ENCODE measurements at places on chromosomes 5 and 9.

DNA sequence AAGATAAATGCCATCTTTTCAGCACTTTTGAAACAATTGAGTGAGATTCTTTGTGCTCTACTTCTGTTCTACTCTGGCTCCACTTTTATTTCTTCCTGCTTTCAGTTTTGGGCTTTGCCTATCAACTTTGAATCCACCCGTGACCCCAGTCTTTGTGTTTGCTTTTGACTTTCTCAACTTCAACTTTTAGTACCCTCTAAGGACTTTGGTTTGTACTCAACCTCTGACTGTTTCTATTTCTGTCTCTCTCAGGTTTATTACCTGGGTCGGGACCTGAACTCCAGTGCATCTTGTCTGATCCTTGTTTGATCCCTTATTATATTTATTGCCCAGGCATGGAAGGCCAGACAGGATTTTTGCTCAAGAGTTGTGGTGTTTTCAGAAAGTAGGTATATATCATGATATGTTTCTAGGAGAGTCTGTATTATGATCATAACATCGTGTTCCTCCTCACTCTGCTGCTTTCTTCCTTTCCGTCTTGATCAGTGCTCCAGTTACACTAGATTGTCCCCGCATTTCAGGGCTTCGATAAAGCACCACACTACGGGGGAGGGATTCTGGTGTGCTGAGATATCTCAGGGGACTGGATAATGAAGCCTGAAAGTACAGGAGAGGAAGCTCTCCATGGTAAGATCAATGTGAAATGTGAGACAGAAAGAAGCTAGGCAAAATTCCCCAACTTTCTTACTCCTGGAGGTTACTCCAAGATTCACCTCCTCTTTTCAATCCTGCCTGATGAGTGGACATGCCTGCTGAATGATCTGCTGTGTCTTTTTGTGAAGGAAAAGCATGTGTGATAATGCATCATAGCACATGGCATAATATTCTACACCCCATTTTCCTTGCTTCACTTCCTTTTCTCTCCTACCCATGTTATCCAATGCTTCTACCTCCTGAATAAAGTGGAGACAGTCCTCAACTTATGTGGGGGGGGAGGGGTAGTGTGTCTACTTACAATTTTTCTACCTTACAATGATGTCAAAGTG lies 155.5 kb upstream of the GRIN3A start:
- no peak for DNase-seq

DNA sequence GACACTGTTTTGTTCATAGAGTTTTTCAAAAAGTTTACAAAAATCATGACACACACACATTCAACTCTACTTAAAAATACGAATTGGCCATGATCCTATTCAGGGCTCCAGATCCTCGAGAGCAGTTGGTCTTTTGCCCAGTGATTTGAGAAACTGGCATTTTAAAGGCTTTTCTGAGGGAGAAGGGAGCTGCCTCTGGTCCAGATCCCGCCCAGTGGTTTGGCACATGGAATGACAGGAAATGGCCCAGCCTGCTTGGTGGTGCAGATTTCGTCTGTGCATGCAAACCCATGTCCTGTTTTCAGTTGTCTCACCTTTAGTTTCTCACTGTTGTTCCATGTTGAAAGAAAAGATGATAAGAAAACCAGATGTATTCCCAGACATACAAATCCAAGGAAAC lies 3.6 kb downstream of the CAMK4 start:
- DNase-seq = no peak

- DNase-seq = no peak
These were observed 191.7 kb downstream of the FSTL4 start for GRCh38 chr5:133420440-133421301.

GRCh38 chr5:55141945-55142690 lies 17.9 kb upstream of the GPX8 start:
- DNase-seq = no peak

- no peak for DNase-seq
These were observed 77.2 kb downstream of the MRPS30 start for GRCh38 chr5:44885903-44886302.

- no peak for DNase-seq
These were observed 172.9 kb downstream of the GLIS3 start for GRCh38 chr9:4126996-4127395.

DNA sequence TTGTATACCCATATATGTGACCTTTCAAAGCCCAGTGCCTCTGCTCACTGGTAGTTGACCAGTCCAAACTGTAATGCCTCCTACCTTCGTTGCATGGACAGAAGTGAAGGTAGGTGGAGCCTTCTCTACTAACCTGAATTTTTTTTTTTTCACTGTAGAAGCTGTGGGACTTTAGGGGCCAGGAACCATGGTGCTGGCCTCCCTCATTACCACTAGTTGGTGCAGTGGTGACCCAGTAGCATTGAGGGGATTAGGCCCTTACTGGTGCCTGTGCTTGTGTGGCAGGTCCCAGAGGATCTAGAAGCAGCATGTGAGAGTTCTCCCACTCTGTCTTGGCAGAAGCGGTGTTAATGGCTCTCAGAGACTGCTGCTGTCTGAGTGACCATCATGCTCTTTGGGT lies 2.3 kb downstream of the RALGPS1 start:
- no peak for DNase-seq

DNA sequence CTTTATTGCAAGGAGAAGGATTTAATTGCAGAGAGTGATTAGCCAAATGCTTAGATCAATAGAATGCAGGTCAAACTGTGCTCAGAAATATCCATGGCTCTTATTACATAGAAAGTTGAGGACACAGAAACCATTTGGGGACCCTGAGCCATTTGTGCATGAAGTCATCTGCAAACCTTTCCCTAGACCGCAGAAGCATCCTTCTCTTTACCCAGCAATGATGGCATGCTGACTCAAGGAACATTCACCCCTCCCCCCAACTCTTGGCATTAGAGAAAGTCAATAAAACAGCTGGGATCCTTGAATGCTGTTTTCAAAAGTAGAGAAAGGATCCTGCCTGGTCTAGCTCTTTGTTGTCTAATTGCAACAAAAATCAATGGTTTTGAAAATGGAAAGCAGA lies 73.5 kb downstream of the PPP2R2B start:
- no peak for DNase-seq

GRCh38 chr5:159102311-159102934 lies 2.7 kb upstream of the EBF1 start:
- DNase-seq = no peak

DNA sequence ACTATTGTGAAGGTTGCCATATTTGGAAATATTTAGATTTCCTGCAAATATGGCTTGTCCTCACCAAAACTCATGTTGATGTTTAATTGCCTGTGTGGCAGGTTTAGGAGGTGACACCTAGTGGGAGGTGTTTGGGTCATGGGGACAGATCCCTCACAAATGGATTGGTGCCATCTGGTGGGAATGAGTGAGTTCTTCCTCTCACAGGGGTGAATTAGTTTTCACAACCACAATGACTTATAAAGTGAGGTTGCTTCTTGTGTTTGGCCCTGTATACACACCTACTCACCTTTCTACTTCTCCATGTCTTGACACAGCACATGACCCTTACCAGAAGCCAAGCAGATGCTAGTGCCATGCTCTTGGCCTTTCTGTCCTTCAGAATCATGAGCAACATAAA lies 41.1 kb downstream of the ISOC1 start:
- no peak for DNase-seq

GRCh38 chr9:120931231-120932085 lies 4.9 kb upstream of the TRAF1 start:
- peak; percentile 66 for DNase-seq

GRCh38 chr5:114634967-114635901 lies 273.4 kb downstream of the KCNN2 start:
- no peak for DNase-seq

GRCh38 chr5:96338091-96338490 lies 95.0 kb downstream of the PCSK1 start:
- no peak for DNase-seq

GRCh38 chr9:121067640-121068039 lies 7.1 kb upstream of the CNTRL start:
- no peak for DNase-seq

- DNase-seq = no peak
These were observed 114.6 kb upstream of the LRRTM2 start for GRCh38 chr5:138989720-138990119.

GRCh38 chr9:109242741-109243140 lies 75.7 kb upstream of the FRRS1L start:
- DNase-seq = no peak

GRCh38 chr9:72586388-72587130 lies 65.2 kb downstream of the TMC1 start:
- DNase-seq = peak; percentile 3

DNA sequence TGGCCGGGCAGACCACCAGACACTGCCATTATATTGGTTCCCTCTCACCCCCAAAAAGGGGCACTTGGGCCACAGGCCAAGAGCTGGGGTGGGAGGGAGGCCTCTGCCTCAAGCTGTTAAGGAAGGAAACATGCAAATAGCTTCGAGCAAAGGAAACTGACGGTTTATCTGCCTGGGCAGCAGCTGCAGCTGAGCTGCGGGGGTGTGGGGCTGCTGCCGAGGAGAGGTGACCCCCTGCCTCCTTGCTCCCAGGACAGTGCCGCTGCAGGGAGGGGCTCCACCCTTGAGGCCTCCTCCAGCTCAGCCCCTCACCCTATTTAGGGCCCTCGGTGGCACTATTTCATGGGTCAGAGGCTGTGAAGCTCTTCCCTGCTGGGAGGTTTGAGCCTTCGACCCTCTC lies 789 bp downstream of the DOK3 start:
- DNase-seq = no peak

GRCh38 chr5:158283397-158283796 lies 424.5 kb upstream of the CLINT1 start:
- no peak for DNase-seq

- no peak for DNase-seq
These were observed 57.7 kb downstream of the LMX1B start for GRCh38 chr9:126671381-126671831.

DNA sequence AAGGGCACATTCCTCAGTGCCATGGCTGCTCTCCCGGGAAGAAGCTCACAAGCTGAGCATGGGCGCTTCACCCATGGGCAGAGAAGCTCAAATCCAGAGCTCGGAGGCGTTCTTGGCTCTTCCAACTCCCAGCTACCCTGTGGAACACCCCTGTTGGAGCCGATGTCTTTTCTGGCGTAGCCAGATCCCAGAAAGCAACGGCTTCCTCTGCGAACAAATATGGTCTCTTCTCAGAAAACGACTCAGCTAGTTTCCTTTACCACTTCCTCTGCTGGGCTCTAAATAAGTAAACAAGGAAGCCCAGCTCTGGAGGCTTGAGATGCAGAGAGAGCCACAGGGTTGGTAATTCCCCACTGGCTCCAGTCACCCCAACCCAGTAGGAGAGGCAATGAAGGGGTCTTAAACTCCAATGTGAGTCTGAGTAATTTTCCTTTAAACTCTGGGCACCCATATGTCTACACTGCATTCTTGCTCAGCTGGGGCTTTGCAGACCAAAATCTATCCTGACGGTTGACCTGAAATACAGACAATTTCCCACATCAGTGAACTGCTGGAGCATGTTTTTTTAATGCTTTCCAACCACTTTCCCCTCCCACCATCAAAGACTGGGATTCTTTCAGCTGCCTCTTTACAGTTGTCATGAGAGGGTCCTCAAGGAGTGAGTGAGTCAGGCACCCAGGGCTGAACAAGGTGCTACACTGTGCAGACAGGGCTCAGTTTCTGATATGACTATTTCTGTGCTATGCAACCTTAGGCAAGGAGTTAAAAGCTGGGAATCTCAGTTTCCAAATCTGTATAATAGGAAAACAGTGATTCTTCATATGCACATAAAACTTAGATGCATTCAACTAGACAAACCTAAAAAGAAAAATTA lies at the start of gene LCP2:
Gene LCP2 (minus strand): TSS at position 189 of the 874 bp plus-strand sequence. CDS start 166 bp downstream, at position 23.
- peak; percentile 39 for DNase-seq

DNA sequence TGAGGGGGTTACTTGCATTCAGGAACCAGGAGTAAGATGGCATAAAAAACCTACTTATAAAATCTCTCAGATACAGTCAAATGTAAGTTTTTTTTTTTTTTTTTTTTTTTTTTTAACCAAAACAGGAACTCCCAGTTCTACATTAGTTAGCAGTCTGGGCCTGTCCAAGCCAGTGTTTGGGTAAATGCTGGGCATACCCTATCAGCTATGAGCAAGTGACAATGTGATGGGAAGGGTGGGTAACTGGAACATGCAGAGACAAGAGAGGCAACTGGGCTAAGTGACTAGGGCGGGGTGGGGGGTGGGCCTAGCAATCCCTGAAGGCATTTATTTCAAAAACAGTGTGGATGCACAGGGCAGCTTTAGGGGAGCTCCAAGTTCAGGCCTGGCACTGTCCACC lies 2.3 kb downstream of the NMRK1 start:
- DNase-seq = no peak

GRCh38 chr5:139416651-139417050 lies 12.8 kb upstream of the SPATA24 start:
- no peak for DNase-seq

DNA sequence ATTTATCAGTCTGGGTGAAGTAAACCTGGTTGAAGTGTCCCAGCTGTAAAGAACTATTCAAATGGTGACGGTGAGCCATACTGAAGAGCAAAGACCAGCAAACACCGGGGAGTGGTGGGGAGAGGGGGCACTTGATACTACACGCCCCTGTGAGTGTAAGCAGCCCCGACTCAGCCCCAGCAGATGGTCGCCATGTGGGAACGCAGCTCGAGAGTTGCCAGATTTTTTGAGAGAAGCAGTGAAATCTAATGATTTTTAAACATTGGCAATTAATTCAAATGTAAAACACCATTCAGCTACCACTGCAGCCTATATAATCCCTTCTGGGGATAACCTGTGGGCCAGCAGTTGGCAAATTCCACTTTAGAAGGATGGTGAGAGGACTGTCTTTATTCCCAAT lies 1386.9 kb upstream of the WWC1 start:
- DNase-seq = no peak

GRCh38 chr5:59287884-59288283 lies 605.6 kb downstream of the PDE4D start:
- no peak for DNase-seq

GRCh38 chr5:37043693-37044092 lies 167.1 kb downstream of the NIPBL start:
- DNase-seq = no peak

GRCh38 chr5:112532654-112533360 lies 113.7 kb upstream of the EPB41L4A start:
- no peak for DNase-seq

GRCh38 chr5:110354311-110354710 lies 372.2 kb downstream of the TMEM232 start:
- DNase-seq = no peak

GRCh38 chr5:54804086-54804485 lies 181.3 kb downstream of the ESM1 start:
- DNase-seq = no peak

GRCh38 chr9:69086769-69087168 lies 51.2 kb downstream of the FXN start:
- DNase-seq = no peak

DNA sequence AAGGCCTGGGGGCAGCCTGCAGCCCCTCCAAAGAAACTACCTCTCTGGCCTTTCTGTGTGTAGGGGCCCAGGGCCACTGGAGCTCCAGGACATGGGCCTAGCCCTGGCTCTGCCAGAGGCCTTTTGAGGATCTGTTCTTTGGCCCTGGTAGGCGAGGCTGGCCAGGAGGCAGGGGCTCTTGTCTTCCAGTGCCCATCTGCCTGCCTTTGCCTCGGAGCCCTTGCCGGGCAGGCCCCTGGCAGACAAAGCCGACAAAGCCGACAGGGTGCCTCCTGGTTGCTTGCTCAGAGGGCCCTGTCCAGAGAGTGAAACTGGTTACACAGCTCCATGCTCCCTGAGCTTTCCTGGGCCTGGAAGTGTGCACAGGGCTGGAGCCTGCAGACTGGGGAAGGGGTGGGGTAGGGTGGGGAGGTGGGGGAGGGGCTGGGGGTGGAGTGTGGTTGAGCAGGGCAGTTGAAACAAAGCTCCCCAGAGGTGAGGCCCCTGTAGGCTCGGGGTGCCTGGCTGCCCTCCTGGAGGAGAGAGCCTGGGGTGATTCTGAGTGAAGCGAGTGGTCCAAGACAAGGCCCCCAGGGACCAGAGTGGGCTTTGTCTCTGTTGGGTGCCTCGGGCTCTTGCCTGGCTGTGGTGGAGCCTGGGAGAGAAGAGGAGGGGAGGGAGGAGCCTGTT lies 29.3 kb downstream of the PTPA start:
- no peak for DNase-seq
